Right forelimb (tissue), 1 donor: ENCODE measurements at places on chromosomes 13 and 19.
A peak's percentile ranks its signal among the peaks of the same experiment; 100 is the strongest.

DNA sequence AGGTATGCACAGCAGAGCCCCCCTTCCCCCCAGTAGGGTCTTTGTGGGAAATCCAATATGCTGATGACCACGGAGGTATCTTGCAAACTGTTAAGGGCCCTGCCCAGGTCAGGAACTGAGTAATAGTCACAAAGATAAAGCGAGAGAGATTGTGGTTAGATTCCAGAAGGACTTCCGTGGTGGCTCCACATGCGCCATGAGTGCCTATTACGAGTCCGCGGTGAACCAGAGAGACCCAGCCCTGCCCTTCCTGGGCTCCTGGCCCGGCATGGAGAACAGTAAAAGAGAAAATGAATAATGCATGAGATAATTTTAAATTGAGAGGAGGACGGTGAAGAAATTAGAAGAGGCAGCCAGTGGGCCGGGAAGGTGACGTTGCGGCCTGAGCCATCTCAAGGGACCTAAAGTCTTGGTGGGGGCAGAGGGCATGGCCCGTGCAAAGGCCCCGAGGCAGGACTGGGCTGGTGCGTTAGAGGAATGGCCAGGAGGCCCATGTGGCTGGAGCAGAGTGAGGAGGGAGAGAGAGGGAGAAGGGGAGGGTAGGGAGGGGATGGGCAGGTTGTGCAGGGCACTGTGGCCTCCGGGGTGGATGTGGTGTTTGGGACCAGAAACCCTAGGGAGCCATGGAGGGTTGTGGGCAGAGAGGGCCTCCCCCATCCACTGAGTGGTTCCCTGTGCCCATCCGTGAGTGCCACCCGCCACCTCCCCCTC, 46.6 kb upstream of the NFIC start:
- DNase-seq: no peak

DNA sequence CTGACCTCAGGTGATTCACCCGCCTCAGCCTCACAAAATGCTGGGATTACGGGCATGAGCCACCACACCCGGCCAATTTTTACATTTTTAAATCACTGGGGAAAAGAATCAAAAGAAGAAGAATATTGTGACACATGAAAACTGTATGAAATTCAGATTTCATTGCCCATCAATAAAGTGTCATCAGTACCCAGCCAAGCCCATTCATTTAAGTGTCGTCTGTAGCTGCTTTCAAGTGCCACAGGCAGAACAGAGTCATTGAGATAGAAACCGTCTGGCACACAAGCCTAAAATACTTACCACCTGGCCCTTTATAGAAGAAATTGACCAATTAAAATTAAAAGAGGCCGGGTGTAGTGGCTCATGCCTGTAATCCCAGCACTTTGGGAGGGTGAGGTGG, 15.3 kb downstream of the COLGALT1 start:
- no peak for DNase-seq

- peak; percentile 76 for DNase-seq
Observed at GRCh38 chr19:15195371-15196334, 5.1 kb downstream of the NOTCH3 start.

DNA sequence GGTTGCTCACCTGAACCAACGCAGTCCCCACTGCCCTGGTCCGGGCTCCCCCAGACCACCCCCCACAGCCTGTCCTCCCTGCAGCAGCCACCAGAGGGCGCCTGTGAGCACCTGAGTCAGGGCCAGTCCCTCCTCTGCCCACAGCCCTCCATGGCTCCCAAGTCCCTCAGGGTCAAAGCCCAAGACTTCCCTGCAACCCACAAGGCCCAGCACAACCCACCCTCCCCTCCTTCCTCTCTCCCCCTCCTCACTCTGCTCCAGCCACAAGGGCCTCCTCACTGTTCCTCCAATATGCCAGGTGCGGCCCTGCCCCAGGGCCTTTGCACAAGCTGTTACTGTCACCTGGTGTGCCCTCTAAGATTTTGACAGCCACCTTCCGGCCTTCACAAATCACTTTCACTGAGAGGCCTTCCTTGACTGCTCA, 10.9 kb downstream of the GNA15 start:
- DNase-seq: no peak

DNA sequence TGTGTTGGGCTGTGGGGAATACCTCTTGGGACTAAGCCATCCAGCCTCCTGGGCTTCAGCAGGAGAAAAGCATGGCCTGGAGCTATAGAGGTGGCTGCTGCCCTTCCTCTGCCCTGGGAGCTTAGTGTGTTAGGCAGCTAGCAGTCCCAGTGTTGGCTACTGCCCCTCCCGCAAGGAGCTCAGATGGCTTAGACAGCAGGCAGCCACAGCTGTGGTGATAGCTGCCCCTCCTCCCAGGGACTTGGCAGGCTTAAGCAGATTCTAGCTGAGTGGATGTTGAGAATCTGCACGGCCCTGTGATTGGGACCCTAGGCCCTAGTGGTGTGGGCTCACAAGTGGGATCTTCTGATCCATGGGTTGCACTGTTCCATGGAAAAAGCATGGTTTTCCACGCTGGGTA, 264.5 kb downstream of the TDRD3 start:
- DNase-seq: no peak

DNA sequence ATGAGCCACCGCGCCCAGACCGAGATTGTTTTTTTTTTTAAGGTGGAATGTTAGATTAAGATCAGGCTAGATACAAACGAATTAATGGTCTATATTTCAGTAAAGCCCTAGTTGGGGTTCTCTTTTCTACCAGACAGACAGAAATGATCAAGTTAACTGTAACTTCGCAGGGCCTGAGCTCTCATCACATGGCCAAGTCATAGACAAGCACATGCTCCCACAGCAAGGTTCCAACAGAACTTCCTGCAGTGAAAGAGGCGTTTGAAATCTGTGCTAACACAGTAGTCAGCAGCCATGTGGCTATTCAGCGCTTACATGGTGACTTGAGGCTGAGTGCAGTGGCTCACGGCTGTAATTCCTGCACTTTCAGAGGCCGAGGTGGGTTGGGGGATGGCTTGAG, 34.7 kb upstream of the SEMA6B start:
- no peak for DNase-seq

- no peak for DNase-seq
Observed at GRCh38 chr19:33781996-33782395, 14.7 kb upstream of the KCTD15 start.

GRCh38 chr19:6754136-6754535, 13.1 kb downstream of the SH2D3A start:
- no peak for DNase-seq

DNA sequence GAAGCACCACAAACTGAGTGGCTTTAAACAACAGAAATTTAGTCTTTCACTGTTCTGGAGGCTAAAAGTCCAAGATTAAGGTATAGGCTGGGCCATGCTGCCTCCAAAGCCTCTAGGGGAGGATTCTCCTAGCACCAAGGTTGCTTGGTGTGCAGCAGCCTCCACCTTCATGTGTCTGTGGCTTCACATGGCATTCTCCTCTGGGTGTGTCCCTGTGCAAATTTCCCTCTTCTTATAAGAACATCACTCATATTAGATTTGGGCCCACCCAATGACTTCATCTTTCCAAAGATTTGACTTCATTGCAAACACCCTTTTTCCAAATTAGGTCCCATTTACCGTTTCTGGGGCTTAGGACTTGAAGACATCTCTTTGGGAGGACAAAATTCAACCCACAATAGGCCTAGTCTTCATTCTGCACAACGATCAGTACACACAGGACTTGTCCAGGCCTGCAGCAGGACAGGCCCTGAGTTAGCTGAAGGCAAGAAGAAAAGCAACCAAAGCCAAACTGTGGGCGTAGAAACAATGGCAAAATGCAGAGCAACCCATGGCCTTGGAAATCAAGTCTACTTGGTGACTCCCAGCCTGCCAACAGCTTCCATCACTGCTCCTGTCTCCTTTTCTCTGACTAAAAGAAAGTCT, 521.2 kb upstream of the NBEA start:
- no peak for DNase-seq

GRCh38 chr19:44582581-44583265, 30.6 kb upstream of the IGSF23 start:
- no peak for DNase-seq

GRCh38 chr13:30143666-30144400, 163.5 kb downstream of the KATNAL1 start:
- DNase-seq: no peak

DNA sequence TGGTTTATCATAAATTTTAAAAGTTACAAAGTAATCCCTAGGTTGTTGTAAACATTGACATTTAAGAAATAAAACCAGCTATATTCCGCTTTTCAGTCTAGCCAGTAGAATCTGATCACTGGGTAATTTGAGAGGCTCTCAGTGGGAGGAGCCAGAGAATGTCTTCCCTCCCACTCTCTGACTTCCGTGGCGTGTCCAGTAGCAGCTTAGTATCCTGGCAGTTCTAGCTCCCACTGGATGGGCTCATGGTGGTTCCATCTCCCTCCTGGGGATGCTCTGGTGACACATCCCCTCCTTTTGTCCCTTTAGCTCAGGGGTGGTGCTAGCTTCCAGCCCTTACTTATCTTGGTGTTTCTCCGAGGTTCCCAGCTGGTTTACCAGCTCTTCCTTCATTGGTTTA, 34.5 kb downstream of the MTUS2 start:
- no peak for DNase-seq

DNA sequence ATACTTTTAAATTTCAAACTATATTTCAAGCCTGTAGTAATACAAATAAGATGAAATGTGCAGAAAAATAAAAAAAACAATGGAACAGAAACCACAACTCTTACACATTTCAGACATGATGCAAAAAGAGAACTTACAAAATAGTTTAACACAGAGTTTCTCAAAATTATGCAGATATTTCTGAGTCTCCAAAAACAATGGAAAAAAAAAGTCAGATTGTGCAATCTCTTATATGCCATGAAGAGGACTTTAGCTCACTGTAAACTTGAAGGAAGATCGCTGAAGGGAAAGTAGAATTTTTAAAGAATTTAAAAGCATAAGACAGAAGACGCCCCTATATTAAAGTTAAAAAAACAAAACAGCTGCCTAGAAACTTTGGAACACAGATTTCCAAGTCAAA, 20.4 kb downstream of the ZNF708 start:
- no peak for DNase-seq

GRCh38 chr19:45152504-45153338, 8.1 kb downstream of the NKPD1 start:
- DNase-seq: peak; percentile 56

DNA sequence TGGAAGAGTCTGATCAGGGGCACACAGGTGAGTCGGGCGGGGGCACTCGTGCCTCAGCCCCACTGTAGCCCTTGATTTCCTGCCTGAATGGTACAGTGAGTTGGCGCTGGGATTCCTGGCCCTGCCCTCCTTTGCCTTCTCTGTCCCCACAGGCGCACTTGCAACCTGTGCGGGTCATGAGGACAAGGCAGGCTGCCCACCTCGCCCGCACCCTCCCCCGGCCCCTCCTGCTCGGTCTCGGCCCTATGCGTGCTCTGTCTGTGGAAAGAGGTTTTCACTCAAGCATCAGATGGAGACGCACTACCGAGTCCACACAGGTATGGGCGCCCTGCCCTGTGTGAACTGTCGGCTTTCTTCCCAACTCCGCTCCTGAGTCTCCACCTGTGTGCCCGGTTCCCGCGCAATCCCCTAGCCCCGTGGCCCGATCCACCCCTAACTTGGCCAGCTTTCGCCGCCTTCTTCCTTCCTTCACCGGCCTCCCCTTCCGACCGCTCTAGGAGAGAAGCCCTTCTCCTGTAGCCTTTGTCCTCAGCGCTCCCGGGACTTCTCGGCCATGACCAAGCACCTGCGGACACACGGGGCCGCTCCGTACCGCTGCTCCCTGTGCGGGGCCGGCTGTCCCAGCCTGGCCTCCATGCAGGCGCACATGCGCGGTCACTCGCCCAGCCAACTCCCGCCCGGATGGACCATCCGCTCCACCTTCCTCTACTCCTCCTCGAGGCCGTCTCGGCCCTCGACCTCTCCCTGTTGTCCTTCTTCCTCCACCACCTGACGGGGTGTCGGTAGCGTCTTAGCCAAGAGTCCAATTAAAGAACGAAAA, 1.6 kb upstream of the KMT2B start:
- DNase-seq: peak; percentile 78
